ENCODE measurements at places on chromosomes 7 and 10.

- DNase-seq, result no peak
Observed at GRCh38 chr7:135785065-135785464, 36.5 kb upstream of the FAM180A start.

GRCh38 chr10:117860823-117861222, 185.9 kb downstream of the RAB11FIP2 start:
- DNase-seq, result no peak

DNA sequence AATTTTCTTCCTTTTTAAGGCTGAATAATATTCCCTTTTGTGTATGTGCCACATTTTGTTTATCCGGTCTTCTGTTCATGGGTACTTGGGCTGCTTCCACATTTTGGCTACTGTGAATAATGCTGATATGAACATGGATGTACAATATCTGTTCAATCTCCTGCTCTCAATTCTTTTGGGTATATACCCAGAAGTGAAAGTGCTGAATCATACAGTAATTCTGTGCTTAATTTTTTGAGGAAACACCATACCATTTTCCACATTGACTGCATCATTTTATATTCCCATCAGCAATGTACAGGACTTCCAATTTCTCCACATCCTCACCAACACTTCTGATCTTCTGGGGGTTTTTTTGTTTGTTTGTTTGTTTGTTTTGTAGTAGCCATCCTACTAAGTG, 135.0 kb upstream of the INHBA start:
- DNase-seq, result no peak

DNA sequence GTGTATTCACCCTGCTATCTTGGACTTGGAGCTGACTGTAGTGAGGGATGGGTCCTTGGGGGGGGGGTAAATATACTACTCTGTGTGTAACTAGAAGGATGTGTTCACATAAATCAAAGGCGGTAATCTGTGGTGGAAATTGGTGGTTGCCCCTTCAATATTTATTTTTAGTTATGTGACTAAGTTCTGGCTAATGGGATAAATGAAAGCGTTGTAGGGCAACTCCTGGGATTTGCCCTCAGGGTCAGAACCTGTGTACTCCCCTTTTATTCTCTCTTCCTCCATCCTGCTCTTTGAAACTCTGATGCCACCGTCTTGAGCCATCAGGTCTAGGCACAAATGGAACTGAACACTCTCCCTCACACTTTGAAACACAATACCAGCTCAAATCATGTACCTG, 24.3 kb upstream of the ST7 start:
- no peak for DNase-seq

DNA sequence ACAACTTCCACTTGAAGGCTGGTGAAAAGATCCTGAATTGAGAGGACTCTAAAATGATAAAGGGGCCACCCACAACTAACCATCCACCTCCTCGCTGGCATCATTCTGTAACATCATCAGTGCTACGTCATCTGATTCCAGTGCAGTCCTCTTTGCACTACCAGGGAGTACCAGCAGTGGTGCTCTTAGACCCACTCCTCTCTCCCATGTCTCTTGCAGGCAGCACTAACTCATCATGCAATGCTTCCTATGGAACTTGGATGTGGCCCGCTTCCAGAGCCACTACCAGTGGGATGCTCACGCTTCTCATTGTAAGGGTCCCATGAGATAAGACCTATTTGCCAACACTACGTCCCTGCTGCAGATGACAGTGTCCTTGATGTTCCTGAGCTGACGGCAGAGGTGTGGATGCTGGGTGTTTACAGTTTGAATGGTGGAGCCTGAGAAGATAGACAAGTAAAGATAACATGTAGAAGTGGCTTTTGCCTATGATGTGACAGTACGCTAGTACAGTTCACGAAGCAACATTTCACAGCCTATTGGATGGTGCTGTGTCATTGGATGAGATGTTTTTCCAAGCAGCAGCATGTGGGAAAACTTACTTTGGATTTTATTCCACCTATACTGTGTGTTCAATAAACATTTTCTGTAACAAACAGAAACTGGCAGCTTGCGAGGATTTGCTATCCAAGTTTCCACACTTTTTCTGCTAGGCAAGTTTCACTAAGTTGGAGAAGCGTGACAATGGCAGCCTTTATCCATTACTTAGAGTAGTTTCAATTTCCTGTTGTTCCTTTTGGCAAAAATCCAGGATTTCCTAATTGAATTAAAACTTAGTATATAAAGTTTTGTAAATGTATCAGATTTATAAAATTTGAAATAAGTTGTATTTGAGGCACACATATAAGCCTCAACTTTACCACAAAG, 35.8 kb upstream of the COBL start:
- no peak for DNase-seq

- DNase-seq, result no peak
Observed at GRCh38 chr10:46525177-46525823, 31.2 kb downstream of the GPRIN2 start.

DNA sequence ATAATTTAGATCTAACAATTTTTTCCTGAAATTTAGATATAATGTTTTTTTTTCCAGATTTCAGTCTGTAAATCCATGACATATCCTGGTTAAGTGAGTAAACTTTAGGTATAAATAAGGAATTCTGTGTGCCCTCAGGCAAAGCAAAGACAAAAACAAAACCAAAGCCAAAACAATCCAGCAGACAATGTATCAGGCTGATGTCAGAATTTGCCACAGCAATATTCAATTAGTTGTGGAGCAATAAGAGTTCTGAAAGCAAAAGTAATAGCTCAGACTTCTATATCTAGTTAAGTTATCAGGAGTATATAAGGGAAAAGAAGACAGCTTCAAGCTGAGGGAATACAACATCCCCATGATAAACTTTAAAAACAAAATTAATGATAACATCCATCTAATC, 82.0 kb downstream of the MKX start:
- no peak for DNase-seq

GRCh38 chr7:49596701-49597491, 176.5 kb upstream of the VWC2 start:
- no peak for DNase-seq

GRCh38 chr10:116676118-116676517, 55.4 kb downstream of the PNLIPRP2 start:
- DNase-seq, result no peak

DNA sequence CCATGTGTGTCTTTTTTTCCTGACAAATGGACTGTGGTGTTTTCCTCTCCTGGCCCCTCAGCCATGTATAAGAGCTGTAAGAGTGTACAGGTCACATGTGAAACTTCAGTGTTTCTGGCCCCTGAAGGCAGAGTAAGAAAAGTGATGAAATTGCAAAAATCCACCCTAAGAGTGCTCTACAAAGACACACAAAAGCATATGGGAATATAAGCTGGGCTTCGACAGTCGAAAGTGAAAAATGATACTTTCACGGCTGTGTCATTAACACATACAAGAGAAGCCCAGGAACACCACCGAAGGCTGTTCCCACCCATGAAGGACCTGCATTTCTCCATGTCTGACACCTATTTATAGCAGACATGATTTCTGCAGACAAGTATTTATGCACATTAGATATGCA, 192.2 kb downstream of the PARD3 start:
- DNase-seq, result no peak

DNA sequence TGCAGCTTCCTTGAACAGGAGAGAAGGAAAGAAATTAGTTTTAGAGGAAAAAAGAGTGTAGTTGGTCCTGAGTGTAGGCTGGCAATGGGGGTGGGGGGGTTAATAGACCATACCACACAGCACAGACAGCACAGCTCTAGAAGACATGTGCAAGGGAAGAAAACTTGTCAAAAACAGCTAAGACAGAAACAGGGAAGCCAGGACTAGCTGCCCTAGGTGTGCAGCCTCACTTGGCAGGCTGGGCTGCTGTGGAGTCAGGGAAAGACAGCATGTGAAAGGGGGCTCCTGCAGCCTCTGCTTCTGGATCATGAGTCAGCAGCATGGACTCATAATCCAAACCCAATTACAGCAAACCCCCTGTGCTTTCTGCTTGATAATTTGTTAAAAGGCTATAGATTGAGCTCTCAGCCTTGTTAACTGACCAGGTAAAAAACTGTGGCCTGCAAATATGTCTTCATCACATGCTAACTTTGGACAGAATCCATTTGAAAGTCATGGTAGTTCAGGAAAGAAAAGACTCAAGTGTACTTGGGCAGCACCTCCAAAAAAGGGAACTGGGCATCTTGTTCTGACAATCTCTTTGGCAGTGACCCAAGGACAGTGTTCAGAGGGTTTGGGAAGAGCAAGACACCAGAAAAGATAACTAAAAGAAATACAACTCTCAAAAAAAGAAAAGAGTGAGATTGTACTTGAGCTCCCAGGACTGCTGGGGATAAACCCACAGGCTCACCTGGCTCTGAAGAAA, 142.2 kb upstream of the VWC2 start:
- DNase-seq, result no peak

- DNase-seq, result no peak
Observed at GRCh38 chr7:12030116-12030515, 181.0 kb upstream of the TMEM106B start.

GRCh38 chr7:68107261-68107660, 1110.6 kb downstream of the TYW1 start:
- DNase-seq, result no peak

DNA sequence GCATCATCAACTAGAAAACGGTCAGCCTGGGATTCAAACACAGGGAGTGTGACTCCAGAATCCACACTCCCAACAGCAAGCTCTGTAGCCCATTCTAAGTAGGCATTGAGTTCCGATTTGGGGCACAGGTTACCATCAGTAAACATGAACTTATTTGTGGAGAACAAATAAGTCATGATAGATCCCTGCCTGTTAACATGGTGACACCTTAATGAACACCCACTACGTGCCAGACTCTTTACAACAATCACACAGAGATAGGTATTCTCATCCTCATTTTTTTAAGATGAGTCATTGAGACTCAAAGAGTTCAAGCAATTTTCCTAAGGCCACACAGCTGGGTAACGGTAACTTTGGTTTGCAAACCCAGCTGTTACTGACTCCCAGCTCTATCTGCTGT, 91.5 kb downstream of the LYZL2 start:
- DNase-seq, result no peak

DNA sequence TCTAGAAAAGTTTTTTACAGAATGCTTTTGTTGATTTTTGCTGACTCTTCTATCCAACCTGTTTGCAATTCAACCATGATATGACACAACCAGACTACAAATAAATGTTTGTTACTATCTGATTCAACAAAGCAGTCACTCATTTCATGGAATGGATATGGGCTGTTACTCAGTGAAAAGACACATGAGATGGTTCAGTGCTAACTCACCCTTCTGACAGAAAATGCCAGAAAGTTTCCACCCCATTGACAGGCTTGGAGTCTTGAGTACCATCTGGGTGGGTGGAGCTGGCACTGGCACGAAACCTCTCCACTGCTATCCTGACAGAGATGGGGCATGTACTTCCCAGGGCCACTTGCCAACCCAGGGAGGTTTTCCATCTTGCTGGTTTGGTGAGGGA, 39.5 kb downstream of the RBM28 start:
- DNase-seq, result no peak

DNA sequence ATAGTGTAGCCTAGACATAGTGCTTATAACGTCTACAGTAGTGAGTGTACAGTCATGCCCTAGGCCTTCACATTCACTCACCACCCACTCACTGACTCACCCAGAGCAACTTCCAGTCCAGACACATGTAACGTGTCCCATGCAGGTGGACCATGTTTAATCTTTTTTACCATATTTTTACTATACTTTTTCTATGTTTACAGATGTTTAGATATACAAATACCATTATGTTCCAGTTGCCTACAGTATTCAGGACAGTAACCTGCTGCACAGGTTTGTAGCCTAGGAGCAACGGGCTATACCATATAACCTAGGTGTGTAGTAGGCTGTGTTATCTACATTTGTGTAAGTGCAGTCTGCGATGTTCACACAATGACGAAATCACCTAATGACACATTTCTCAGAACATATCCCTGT, 11.0 kb downstream of the MPP7 start:
- DNase-seq, result no peak

- DNase-seq, result no peak
Observed at GRCh38 chr10:101850749-101851148, 7.1 kb upstream of the KCNIP2 start.

- no peak for DNase-seq
Observed at GRCh38 chr7:41010418-41010817, 692.5 kb downstream of the INHBA start.

- DNase-seq, result no peak
Observed at GRCh38 chr10:71243756-71244395, 31.5 kb downstream of the UNC5B start.

DNA sequence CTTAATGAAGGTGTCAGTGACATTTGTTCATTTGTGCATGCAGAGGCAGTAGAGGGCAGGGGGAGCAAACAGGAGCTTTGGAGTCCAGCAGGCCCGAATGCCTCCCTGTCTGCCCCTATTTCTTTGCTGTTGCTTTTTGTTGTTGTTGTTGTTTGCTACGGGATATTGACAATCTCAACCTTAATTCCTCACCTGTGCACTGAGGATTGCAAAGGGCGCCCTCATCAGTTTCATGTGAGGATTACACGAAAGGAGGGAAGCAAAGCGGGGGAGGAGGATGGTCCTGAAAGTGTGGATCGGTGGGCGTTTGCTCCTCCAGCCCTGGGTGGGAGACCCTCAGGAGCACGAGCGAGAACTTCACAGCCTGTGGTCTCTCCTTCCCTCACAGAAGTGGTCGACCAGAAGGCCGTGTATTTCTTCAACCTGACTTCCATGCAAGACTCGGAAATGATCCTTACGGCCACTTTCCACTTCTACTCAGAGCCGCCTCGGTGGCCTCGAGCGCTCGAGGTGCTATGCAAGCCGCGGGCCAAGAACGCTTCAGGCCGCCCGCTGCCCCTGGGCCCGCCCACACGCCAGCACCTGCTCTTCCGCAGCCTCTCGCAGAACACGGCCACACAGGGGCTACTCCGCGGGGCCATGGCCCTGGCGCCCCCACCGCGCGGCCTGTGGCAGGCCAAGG, 9.6 kb downstream of the GDF10 start:
- no peak for DNase-seq

DNA sequence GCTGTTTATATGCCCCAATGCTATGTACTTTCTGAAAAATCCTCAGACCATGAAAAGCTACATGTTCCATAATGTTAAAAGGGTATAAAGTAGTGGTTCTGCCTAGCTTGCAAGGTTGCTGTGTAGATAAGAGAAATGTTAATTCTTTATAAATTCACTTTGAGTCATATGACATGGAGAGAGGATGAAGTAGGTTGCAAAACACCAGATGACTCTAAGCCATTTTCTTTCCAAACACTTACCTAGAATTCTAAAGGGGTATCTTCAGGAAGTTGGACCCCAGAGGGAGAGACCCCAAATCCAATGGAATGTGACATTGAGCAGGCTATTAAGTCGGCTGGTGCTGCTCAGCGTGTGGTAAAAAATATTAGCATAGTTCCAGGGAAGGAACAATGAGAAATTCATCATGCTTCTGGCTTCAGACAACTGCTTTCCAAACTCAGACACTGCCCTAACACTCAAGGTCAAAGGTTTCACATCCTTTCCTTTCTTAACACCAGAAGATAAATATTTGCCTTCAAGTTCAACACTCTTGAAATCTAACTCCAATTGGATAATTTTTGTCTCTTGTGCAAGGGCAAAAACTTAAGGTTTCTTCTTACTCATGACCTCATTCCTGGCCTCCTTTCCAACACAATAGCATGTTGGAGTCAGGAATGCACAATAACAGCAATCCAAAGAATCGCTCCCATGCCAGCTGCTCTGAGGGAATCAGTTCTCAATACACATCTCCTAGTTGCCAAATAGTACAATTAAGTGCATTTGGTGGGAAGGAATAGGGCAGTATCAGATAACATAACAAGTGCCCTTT, 100.7 kb upstream of the AFAP1L2 start:
- no peak for DNase-seq
